ENCODE measurements at places on chromosomes 1 and 21.

DNA sequence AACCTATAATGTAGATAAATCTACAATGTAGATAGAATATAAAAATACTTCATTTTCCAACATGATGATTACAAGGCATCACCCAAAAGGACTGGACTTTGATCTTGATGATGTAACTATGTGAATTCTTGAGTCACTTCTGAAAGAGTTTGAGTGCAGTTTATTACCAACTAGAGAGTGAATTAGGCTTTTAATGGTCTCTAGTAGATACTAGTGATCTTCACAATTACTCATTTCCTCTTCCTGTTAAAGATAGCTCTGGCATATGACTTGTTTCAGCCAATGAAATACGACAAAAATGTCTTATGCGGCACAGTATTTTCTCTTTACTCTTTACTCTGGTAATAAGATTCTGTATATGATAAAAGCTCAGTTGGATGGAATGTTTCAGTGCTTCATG, 1588.1 kb upstream of the B3GALT2 start:
- DNase-seq, result no peak

GRCh38 chr1:153567621-153568366, 2.1 kb upstream of the S100A2 start:
- DNase-seq, result no peak

GRCh38 chr1:110309767-110310166, 29.4 kb upstream of the RBM15 start:
- no peak for DNase-seq

- no peak for DNase-seq
Observed at GRCh38 chr1:12275370-12275769, 45.5 kb downstream of the VPS13D start.

GRCh38 chr1:201758499-201759050, 70.4 kb upstream of the IPO9 start:
- no peak for DNase-seq

- no peak for DNase-seq
Observed at GRCh38 chr1:198671136-198671535, 32.3 kb downstream of the PTPRC start.

DNA sequence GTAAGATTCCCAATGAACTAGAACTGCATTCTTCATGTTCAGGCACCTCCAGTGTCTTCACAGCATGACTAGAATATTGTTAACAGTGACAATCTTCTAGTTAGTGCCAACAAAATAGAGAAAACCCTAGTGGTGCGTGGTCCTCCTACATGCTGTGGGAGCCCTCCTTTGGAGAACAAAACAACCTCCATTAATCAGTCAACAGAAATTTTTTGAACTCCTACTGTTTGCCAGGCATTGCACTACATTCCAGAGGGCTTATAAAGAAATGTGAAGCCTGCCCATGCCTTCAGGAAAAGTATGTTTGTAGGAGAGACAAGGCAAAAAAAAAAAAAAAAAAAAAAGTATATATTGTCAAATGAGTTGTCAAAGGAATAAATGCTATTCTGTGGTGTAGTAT, 252.7 kb downstream of the LRRC40 start:
- no peak for DNase-seq

GRCh38 chr1:198713081-198713480, 74.2 kb downstream of the PTPRC start:
- DNase-seq, result no peak

- DNase-seq, result peak; percentile 61
Observed at GRCh38 chr1:7373876-7374562, 397.1 kb upstream of the VAMP3 start.

DNA sequence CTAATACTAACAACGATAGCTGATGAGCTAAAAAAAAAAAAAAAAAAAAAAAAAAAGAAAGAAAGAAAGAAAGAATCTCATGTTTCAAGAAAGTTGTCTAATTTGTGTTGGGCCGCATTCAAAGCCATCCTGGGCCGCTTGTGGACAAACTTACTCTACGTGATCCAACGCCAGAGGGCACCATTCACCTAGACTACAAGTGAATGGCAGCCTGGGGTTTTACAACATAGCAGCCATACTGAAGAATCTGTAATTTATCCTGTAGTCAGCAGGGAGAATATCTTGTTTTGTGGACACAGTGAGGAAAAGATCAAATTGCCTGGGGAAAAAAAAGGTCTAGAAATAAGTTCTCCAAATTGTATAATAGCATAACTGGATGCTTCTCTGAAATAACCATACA, 47.0 kb downstream of the CYP2J2 start:
- DNase-seq, result no peak

DNA sequence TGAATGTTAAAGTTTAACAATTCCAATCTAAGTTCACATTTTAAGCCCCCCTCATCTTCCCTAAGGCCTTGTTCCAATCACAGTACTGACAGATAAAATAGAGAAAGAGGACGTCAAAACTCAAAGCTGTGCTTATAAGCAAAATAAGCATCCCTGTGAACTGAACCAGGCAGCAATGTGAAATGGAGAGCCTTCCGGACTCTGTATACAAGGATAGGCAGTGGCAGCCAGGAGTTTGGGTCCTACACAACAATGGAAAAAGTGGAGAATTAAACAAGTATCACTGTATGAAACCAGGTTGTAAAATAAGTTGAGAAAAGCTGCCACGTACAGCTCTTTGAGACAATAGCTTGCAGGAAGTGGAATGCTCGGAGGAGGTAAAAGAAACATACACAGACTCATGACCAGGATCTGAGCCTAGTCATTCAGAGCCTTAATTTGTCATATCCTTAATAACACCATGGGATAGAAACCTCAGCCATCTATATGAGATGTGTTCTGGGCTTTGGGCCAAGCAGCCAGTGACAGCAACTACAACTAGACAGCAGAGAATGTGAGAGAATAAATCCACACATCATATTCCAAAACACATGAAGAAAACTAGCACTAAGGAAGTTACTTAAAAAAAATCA, 55.2 kb upstream of the PALMD start:
- no peak for DNase-seq

DNA sequence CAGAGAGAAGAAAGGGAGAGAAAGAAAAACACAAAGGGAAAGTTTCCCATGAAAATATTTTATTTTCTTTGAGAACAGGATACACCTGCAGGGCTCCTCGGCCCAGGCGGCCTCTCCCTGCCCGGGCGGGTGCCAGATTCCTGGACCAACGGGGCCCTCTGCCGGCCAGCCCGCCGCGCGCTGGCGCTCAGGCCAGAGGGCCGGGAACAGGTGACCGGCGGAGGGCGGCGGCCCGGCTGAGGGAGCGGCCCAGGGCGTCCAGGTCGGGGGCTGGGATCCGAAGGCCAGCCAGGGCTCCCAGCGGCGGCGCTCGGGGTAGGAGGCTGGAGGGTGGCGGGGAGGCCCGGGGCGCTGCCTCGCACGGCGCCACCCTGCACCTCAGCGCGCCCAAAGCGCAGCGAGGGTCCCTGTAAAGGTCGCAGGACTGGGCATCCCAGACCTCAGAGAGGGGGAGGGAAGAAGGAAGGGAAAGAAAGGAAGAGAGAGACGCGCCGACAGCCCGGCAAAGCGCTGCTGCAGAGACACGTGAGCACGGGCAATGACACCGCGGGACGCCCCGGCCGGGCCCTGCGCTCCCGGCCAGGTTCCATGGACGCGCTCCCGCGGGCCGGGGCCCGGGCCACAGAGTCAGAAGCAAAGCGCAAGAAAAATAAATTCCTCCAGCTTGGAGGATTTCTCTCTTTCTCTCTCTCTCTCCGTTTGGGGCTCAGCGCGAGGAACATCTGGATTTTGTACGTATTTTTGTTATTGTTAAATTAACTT, 927 bp downstream of the WNT9A start:
- DNase-seq, result peak; percentile 73
